ENCODE measurements at places on chromosomes 16 and 17. TPM values are rescaled to one million over a fixed set of nuclear protein-coding genes. Genes with fewer than 3 reads are reported as not detected.

OR1A1 gene
- total RNA-seq = not detected

NT5M gene
- total RNA-seq = 3.1 TPM

PERCC1 gene
- total RNA-seq = not detected

MYCBPAP gene
- 0.38 TPM for total RNA-seq

CACNA1H gene
- total RNA-seq = 14.7 TPM

DNA sequence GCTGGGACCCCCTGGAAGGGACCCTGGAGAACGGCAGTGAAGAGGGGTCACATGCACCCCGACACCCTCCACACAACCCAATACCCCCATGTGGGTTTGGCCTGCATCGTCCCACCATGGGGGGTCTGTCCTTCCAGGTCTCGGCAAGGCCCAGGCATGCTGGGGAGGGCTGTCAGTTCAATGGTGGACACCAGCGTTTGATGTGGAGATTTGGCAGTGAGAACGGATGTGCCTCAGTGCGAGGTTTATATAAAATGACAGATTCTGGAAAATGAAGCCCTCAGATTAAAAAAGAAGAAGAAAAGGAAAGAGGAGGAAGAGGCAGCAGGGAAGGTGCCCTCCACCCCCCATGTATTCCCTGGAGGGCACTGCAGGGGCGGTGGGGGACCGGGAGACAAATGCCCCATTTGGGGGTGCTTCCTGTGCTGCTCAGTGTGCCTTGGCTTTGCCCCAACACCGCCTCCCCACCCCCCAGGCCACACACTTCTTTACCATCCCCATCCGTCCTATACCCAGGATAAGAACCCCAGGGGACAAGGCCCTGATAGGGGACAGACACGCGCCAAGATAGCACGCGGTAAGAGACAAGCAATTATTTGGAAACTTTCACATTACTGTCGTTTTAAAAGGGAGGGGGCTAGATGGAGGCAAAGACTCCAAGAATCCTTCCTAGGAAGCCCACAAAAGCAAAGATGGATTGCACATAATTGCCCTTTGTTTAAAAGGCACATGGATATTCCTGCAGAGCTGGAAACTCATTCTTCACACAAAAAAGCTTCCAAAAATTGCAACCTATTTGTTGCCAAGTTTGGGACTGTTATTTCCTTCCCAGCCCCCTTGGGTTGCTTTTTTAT, 21.0 kb downstream of the RBFOX3 start:
- no peaks in the 10 kb centered on the region for H3K36me3 ChIP-seq
- H3K4me1 ChIP-seq = no peaks in the 10 kb centered on the region
- H3K4me3 ChIP-seq = no peak overlapping the region
- no peak for DNase-seq

GRCh38 chr16:81575307-81575706, 130.7 kb downstream of the CMIP start:
- no peaks in the 10 kb centered on the region for H3K36me3 ChIP-seq
- peaks cover 23% of the 10 kb centered on the region for H3K4me1 ChIP-seq
- H3K27me3 ChIP-seq = no peaks in the 10 kb centered on the region

- H3K27ac ChIP-seq = peak overlapping the region; percentile 30
- H3K36me3 ChIP-seq = no peaks in the 10 kb centered on the region
- DNase-seq = no peak
Measured at GRCh38 chr17:1413281-1413791, 13.3 kb upstream of the YWHAE start.

GRCh38 chr17:37774504-37774903, 29.6 kb upstream of the HNF1B start:
- H3K36me3 ChIP-seq = no peaks in the 10 kb centered on the region
- no peak overlapping the region for H3K27ac ChIP-seq
- no peak for DNase-seq
- H3K27me3 ChIP-seq = no peaks in the 10 kb centered on the region

DNA sequence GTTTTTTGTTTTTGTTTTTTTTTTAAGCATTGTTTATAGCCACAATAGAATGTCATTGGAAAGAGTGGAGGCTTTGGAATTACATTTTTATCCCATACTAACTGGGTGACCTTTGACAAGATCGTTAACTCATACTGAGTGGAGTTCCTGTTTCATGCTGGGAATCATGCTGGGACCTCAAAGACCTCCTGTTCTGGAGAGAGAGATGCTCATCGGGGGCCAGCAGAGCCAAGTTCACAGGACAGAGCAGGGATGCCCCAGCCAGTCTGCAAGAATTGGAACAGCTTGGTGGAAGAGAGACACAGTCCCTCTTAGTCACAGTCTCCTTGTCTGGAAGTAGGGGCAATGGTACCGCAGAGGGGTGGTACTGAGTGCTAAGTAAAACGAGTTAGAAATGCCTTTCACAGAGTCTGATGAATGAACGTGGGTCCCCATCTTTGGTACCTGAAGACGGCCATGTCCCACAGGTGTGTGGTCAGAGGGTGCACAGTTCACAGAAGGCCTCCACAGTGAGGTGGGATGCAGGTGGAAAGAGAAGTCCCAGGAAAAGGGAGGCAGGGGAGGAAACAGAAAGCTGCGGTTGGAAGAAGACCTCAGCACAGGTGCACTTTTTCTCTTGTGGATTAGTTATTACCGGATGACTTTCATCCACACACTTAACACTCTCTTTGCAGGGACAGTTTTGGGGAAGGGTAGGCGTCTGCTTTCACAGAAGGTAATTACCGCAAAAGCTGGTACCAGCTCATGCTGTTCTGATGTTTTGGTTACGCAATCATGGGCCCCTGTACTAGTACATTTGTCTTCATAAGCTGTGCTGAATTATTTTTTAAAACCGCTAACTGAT, 147.8 kb downstream of the PRKCA start:
- DNase-seq = no peak
- no peaks in the 10 kb centered on the region for H3K36me3 ChIP-seq
- H3K4me1 ChIP-seq = no peaks in the 10 kb centered on the region
- H3K27me3 ChIP-seq = no peaks in the 10 kb centered on the region
- no peak overlapping the region for H3K27ac ChIP-seq
- H3K4me3 ChIP-seq = no peak overlapping the region
